ENCODE measurements at places on chromosomes 4 and X.

- no peak for DNase-seq
Observed at GRCh38 chr4:151876381-151876988, 115.7 kb upstream of the GATB start.

DNA sequence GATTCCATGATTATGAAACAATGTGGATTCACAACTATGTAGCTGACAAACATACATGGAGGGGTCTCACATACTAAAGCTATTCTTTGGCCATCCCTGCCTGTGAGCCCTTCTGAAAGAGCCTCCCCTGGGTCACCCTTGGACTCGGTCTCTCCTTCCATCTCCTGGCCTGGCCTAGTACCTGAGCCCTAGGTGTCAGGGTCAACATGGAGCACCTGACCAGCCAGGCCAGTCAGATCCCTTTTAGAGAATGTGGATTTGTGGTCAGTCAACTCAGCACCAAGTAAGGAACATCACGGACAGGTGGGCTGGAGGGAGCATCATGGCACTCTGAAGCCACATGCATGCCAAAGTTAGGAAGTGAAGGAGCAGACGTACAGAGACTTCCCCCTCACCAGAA lies 16.3 kb downstream of the ATP8A1 start:
- no peak for DNase-seq

DNA sequence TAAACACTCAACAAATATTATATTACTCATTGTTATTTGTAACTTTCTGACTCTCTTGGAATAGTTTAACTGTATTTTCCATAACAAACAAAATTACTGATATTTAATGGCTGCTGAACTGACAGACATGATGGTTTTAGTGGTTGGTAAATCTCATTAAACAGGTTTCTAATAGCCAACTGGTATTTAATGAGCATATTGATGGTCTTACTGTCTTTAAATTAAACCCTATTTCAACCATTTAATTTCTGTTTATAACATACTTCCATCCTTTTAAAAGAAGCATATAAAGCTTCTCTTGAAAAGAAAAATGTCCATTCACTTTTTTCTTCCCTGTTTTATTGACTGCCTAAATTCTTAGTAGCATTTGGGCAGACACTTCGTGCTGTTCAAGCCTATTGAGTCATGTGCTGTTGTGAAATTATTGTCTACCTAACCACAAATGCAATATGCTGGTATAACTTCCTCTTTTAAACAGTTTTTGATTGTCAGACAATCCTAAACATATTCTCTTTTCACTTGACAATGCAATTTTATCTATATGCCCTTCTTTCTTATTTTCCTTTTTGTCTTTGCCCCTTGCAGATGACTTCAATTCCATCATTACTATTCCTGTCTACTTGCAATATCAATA lies 163.9 kb upstream of the SLC7A11 start:
- no peak for DNase-seq

DNA sequence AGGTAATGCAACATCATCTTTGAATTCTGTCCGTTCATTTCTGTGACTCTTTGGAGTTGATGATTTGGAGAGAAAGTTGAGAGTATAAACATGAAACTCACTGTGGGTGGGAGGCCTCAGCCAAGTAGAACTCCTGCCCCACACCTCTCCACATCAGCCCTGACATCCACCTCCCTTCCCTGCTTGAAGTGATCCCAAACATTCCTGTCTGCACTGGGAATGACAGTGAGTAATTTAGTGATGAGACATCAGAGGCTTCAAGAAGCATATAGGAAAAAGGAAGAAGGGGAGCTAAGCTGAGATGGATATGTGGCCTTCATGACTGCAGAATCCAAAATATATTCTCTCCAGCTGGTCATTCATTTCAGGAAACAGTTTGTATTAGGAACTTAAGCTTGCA lies 151.8 kb downstream of the SPATA18 start:
- DNase-seq = no peak

DNA sequence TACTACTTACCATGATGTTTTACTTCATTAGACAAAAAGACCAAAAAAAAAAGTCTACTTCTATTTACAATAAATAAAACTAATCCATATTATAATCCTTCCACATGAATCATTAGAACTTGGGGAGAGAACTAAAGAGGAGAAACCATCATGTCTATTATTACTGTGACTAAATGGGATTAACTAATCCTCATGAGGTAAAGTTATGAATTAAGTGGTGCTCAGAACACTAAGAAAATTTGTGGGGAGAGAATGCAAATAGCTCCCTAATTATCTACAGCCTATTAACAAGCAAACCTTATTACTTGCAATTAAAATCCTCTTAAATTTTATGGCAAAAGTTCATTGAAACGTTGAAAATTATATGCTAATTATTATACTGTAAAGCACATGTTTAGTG lies 68.8 kb downstream of the MAB21L2 start:
- no peak for DNase-seq

GRCh38 chrX:115311601-115312001 lies 22.1 kb downstream of the LUZP4 start:
- DNase-seq = peak; percentile 4

DNA sequence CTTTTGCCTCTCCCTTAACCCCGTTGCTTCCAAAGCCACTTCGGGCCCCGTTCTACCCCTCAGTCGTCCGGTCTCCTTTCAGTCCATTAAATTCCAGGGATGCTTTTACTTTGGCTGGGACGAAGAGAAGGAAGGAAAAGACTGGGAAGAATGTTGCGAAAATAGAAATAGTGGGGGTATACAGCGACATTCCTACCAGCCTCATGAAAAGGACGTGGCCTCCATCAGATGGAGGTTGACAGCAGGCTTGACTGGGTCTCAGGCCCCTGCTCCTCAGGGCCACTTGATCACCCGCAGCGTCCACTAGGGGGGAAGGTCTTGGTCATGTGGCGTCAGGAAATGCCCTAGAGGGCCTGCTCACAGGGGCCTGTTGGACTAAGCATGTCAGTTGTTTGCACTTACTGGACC lies 657 bp upstream of the ANKRD50 start:
- no peak for DNase-seq

GRCh38 chr4:87377816-87378215 lies 13.2 kb downstream of the HSD17B11 start:
- DNase-seq = no peak

GRCh38 chr4:99722006-99722405 lies 64.4 kb upstream of the C4orf54 start:
- DNase-seq = no peak

- DNase-seq = no peak
Observed at GRCh38 chr4:108006361-108006760, 16.7 kb downstream of the HADH start.

- DNase-seq = no peak
Observed at GRCh38 chrX:46653482-46653881, 79.9 kb downstream of the CHST7 start.

- DNase-seq = no peak
Observed at GRCh38 chr4:12979797-12980196, 504.3 kb downstream of the RAB28 start.

GRCh38 chr4:187499956-187500355 lies 495.6 kb upstream of the ZFP42 start:
- DNase-seq = no peak

- no peak for DNase-seq
Observed at GRCh38 chr4:169050881-169051760, 41.1 kb upstream of the CBR4 start.

DNA sequence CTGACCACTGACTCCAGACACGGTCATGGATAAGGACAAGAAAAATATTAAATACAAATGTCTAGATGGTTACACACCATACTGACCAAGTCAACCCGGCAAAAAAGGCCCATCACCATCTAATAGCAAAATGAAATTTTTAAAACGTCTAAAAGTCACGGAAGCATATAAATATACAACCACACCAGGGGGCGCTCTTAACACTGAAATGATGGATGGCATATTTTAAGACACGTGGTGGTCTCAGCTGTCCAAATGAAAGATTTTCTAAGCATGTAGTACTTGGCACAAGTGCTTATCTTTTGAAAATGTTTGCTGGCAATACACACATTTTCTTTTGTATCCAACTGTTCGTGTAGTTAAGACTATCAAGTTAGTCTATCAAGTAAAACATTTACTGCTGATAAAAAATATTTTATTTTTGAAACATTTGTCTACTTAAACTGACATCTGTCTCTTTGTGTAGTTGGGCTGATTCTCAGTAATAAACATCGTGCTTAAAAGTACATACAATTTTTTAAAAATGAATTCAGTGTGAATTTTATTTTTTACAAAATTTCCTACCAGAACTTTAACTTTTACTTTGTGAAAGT lies 64.6 kb downstream of the COX7B2 start:
- DNase-seq = no peak

DNA sequence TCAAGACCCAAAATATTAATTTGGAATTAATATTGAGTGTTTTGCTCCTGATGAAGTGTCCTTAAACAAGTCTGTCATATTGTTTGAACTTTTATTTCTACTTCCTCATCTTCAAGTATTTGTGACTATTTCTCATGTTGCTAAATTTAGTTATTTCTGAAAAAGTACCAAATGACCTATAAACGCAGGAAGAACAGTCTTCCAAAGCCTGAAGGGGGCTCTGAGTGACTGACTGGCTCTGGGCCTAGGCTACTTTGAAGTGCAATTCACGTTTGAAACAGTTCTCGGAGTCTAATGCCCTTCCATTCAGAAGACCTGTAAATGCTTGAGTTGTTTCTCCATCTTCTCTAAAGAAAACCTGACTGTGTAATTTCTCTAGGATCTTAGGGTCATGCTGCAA lies 26.5 kb downstream of the GALNT7 start:
- no peak for DNase-seq

- no peak for DNase-seq
Observed at GRCh38 chr4:148962539-148963290, 520.5 kb upstream of the NR3C2 start.

DNA sequence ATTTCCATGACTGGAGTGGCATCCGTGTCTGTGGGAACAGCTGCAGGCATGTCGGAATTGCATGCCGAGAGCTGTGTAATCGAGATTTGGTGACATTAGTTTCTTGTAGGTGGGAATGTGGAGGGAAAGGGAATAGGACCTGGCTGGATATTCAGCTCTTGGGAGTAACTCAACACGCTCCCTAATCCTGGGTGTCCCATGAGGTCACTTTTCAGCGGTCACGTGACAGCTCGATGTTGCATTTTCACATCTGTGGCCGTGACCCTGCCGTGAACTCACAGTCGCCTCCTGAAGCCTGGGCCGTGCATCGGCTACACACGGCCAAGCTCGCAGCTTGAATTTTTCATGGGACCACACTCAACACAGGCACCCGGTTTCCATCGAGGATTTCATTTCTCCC lies 25.8 kb upstream of the PSAPL1 start:
- DNase-seq = no peak

GRCh38 chrX:24202465-24203031 lies 53.0 kb downstream of the ZFX start:
- no peak for DNase-seq

DNA sequence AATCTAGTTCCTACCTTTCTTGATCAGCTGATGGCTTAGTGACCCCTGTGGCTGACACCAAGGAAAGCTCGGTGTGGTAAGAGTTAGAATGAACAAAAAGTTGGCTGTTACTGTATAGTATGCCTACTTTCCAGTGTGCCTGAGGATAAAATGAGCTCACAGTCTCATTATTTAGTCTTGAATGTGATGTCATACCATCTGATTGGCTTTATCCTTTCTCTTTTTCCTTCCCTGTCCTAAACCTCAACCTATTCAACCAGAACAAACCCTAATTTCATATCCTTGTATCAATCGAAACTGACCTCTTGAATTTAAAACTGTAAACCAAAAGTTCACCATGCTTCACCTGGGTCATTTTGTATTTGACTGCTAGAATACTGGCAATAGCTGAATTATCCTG lies 156.4 kb downstream of the PPARGC1A start:
- DNase-seq = no peak

DNA sequence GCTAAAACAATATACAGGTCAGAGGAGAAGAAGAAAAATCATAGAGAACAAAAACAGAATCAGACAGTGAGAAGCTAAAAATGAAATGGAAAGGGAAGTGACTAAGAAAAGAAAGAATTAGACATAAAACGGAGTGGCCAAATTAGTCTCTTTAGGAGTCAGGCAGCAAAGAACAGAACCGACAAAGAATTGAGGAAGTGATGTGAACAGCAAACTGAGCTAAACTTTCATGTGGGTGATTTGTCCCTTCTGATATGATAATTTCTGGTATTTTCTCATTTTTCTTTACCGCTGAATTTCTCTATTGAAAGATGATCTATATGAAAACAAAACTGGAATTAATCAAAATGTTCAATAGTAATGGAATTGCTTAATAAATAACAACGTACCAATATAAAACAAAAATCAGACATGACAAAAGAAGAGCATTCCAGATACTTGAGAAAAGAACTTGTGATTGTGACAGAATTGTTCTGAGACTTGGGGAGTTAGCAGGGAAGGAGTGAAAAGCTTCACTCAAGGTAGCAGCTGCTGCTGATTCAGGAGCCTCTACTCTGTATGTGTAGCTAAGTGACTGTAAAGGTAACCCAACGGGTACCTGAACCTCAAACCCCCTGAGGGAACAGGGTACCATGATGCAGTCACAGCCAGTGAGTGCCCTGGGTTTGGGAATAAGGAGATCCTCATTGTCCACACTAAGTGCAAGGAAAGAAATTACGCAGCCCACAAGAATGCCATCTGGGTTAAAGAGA lies 8.8 kb downstream of the TAPT1 start:
- no peak for DNase-seq

DNA sequence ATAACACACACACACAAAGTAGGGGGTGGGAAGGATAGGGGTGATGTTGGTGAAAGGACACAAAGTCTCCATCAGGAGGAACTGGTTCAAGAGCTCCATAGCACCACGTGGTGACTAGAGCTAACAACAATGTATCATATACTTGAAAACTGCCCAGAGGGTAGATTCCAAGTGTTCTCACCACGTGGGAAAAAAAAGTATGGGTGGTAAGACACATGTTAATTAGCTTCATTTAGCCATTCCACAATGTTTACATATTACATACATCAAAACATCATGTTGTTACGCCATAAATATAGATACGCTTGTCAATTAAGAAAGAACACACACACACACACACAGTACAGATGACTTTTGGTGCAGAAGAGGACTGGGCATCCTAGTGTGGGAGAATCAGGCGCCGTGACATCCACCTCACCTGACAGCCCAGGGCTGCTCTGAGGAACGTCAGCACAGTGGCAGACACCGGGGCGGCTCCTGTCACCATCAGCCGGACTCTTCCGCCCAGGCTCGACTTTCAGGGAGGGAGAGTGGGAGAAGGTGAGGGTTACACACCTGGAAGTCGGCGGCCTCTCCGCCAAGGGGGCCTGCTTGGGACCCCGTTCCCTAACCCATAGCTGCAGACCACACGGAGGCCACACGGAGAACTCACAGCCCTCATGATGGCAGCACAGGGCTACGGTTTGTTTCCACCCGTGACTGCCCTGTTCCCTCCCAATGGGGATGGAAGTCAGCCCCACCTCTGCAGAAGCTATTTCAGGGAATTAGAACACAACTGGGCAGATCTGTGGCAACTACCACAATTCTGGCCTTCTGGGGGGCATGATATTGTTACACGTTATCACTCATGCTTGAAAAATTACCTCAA lies 31.8 kb upstream of the CENPU start:
- no peak for DNase-seq

DNA sequence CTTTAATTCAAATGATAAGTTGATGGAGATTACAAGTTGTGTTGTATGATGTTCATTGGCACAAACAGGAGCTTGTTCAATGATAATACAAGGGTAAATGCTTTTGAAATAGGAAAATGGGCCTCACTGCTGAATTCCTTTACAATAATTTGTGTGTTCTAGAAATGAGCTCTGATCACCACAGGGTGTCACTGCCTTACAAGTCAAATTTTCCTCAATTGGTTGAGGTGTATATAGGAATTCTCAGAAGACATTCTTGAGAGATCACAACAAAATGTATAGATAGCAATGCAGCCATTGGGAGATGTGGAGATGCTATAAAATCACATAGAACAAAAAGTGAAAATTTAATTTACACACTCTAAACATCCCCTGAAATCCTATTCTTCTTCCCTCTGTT lies 49.6 kb downstream of the KLF8 start:
- DNase-seq = no peak

Measured in cortex of kidney (tissue), 1 donor.